CD4-positive, alpha-beta T cell treated with Interferon gamma for 1 hour (primary cell): ENCODE measurements at places on chromosomes 1 and 21.

DNA sequence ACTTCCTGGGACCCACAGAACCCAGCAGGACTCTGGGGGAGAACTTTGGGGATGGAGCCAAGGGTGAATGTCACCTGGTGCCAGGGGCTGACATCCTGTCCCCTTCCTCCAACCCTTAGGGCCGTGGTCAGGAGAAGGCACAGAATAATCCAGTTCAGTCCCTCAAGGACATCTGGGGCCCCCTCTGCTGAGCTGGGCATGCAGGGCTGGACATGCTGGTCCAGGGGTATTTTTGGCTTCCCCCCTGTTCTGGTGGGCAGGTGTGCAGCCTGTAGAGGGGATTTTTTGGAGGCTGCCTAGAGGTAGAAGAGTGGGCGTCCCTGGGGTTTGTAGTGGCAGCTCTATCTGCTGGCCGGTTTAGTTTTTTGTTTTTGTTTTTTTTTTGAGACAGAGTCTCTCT, 3.4 kb upstream of the CROCC start:
- DNase-seq: no peak

- DNase-seq: no peak
Measured at GRCh38 chr1:228236744-228237143, 28.9 kb downstream of the OBSCN start.

DNA sequence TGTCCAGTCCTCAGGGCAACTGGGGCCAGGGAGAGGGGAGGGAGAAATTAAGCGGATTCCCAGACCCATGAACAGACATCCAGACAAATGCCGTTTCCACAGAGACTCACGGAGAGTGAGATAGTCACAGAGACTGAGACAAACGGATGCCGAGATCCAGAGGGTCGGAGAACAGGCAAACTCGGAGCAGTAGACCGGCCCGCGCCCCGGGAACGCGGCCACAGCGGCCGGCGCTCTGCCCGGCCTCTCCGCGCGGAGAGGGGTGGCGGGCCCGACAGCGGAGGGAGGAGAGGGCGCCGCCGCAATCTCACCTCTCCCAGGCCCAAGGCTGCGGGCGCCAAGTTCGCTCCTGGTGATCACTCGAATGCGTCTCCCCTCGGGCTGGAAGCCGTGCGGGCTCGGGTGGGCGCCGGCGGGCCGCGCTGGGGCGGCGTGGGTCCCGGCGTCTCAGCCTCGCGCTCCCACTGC, 831 bp upstream of the FOXD2 start:
- DNase-seq: no peak

DNA sequence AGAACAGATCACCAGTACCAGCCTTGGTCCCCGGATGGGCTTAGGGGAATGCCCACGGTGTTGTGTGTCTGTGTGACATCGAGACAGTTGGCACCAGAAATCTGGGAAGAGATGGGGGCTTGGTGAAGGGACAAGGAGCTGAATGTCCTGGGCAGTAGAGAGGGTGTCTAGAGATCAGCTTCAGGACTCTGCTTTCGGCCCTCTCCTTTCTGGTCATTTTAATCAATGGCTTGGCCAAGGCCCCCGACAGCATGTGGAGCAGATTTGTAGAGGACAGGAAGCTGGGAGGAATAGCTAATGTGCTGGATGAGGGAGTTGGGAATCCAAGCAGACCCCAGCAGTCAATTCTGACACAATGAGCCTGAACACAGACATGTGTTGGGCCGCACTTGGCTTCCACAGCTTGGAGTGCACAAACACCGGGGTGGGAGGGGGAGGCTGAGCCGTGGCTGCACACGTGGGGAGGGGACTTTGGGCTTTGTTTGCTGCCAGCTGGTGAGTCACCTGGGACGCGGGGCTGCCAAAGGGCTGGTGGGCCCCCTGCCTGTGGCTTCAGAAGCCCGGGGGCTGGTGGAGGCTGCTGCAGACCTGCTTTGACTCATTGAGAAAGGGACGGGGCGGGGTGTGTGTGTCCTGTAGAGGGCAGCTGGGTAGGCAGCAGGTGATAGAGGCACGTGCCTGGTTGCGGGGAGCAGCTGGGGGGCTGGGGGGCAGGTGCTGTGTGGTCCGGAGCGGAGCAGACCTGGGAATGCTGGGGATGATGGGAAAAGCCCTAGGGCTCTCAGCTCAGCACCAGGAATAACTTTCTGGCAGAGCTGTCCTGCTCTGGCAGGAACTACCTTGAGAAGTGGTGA, 20.9 kb downstream of the SLC1A7 start:
- no peak for DNase-seq

GRCh38 chr21:34670220-34670961, 1.6 kb downstream of the CLIC6 start:
- no peak for DNase-seq

GRCh38 chr1:110420874-110421793, 13.6 kb upstream of the LAMTOR5 start:
- DNase-seq: peak; percentile 39

- no peak for DNase-seq
Measured at GRCh38 chr1:183355797-183356196, 62.4 kb downstream of the NMNAT2 start.

DNA sequence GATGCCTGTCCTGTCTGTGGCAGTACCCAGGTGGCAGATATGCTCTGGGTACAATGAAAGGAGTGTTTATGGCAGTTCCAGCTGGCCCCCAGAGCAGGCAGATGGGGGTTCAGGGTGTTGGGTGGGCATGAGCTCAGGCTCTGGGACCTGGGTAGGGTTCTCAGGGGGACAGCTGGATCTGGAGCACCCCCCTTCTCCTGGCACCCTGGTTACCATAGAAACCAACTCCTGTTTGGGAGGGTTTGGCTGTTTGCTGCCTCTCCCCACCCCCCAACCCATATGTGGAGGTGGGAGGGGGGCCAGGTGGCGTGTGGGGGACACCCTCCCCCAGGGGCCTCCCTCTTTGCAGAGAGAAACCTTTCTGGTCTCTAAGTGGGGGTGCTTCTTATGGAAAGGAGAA, 7.1 kb downstream of the FOXO6 start:
- no peak for DNase-seq

GRCh38 chr1:113281550-113281949, 108.8 kb upstream of the MAGI3 start:
- DNase-seq: no peak

- DNase-seq: no peak
Measured at GRCh38 chr1:239538239-239538988, 152.0 kb downstream of the CHRM3 start.

- DNase-seq: no peak
Measured at GRCh38 chr1:39779137-39779536, 8.0 kb upstream of the OXCT2 start.
